COR-L47 (cell line): ENCODE measurements at places on chromosomes 2 and 18.

- DNase-seq = no peak
Observed at GRCh38 chr2:50065835-50066234, 911.5 kb upstream of the FSHR start.

DNA sequence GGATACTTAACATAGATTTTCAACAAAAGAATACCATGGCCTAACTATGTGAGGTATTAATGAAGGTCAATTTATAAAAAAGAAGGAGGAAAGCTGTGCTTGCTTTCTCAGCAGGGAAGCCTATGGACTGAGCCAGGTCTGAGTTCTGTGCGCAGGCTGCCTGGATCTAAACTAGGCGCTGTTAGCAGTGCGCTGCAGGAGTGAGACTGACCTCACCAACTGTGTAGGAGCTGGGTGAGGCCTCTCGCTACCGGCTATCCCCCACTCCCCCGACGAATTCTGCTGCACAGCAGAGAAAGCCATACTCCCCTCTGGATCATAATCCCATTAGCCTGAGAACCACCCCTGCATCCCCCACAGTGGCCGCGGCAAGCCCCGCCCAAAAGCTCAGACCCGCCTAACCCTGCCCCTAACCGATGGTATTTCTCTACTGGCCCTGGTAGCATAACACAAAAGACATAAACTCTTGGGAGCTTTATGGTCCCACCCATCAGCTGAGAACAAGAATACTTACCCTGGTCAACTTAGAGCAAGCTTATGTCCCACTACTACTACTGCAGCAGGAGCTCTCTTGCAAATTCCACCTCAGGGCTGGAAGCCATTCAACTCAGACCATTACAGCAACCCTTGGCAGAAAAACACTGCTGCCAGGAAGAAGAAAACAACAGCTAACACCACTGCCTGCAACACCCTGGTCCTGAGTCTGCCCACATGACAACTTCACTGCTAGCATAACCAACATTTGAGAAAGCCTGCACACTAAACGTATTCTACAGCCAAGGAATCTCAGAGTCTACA is 28.0 kb downstream of the SULT1C2 start:
- DNase-seq = no peak

- DNase-seq = no peak
Observed at GRCh38 chr2:195859513-195859912, 202.5 kb downstream of the SLC39A10 start.

GRCh38 chr18:73288813-73289212 is 421.0 kb upstream of the NETO1 start:
- no peak for DNase-seq

DNA sequence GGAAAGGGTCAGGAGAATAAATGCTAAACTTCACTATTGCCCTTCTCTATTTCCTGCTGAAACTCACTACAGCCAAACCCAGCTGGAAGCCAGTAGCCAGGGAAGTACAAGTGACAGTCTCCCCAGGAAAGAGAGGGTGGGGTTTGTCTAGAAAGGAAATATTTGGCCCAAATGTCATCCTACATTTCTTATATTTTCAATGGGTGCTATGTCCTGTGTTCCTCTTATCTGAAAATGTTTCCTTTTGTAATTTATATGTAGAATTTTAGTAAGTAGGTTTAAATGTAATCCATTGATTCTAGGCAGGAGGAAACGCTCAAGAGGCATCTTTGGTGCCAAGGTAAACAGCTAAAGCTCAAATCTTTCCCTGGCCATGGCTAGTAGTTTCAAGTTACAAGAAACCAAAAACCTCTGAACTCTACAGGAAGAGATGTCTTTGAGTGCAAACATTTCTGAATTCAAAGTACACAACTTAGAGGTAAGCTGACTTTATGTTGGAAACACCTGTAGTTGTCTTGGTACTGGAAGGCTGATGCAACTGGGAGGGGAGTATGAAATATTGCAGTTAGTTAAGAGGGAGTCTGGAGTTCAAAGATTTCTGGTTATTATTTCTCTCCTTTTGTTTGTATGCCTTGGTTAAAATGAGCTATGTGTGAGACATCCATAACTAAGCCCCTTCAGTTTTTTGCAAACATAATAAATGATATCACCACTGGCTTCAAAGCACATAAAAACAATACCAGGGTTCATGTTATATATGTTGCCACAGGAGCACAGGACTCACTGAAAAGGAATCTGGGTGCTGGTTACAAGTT is 356.1 kb upstream of the ZC3H15 start:
- DNase-seq = peak; percentile 80

DNA sequence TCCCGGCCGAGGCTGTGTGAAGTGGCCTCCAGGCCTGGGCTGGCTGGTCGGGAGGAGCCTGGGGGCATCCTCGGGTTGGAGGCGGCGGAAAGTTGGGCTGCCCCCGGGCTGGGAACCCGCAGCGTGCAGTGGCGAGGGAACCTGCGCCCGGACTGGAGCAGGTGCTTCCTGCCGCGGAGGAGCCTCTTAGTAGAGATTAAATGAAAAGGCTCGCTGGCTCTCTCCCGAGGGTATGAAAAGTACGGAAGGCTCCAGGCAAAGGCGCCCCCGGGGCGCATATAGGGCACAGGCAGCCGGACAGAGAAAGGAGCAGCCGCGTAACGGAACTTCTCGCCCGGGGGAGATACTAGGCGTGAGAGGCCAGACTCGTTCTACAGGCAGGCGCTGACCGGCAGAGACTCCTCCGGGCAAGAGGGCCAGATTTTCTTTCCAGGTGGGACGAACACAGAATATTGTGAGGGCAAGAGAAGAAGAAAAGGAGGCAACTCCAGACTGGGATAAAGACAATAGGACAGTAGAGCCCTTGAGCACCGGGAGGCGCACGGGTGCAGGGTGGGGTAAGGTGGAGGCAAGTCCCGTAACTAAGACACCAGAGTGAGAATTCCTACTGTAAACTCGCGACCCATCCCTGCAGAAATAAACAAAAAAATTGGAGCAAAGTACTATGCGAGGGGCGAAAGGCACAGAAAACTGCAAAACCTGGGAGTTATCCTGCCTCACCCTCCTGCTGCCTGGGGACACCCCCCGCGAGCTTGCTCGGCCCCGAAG is 816 bp downstream of the CDH2 start:
- DNase-seq = peak; percentile 57

DNA sequence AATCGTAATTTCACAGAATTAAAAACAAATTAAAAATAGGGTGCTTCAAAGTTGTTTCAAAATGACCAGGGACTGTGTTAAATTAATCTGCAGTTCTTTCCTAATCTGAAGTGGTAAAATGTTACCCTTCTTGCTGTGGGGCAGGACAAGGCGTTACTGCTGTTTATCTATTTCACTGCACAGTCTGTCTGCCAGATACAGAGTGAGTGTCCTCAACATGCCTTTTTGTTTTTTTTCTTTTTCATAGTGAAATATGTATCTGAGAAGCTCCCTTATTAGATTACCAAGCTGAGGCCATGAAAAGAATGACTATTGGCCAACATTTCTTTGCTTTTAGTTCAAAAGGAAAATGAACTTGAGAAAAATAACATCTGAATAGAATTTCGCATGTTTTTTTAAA is 38.0 kb downstream of the KCTD1 start:
- no peak for DNase-seq

GRCh38 chr2:8539743-8540551 is 141.9 kb upstream of the ID2 start:
- peak; percentile 21 for DNase-seq

DNA sequence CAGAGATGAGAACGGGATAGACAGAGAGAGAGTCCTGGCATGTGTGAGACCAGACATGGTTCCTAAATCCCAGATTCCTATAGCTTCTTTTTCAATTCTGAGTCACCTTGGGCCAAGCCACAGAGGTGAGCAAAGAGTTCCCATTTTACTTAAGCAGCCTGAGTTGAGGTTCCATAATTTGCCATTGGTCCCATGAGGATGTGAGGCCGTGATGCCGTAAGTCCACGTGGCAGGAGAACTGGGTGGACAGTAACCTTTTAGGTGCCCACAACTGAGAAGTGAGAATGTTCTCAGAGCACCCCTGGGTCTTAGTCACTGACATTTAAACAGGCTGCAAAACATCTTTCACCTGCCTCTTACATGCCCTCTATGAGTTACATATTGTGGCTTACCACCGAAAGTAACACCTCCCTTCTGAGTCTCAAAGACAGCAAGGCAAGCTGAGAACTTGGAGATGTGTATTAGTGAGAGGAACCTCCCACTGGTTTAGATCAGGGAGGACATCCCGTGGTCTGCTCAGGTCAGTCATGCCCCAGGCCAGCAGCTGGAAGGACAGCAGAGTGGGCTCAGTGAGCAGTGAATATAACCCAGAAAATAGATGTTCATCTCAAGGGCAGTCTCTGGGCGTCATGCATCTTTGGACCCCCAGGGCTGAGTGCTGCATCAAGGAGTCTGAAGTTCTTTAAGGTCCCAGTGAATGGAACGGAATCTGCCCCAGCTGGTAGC is 127.9 kb upstream of the LGALSL start:
- no peak for DNase-seq

DNA sequence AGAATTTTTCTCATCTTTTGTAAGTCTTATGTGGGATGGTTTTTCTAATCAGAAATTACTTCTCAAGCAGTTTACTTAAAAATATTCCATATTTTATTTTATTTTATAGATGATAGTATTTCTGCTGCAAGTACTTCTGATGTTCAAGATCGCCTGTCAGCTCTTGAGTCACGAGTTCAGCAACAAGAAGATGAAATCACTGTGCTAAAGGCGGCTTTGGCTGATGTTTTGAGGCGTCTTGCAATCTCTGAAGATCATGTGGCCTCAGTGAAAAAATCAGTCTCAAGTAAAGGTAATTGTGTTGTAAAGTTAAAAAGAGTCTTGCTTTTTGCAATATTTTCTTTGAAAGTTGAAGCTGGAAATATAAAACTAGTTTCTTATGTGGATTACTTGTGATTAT is 76.2 kb downstream of the EML4 start:
- DNase-seq = no peak

- DNase-seq = no peak
Observed at GRCh38 chr2:40286721-40287120, 165.2 kb downstream of the SLC8A1 start.

DNA sequence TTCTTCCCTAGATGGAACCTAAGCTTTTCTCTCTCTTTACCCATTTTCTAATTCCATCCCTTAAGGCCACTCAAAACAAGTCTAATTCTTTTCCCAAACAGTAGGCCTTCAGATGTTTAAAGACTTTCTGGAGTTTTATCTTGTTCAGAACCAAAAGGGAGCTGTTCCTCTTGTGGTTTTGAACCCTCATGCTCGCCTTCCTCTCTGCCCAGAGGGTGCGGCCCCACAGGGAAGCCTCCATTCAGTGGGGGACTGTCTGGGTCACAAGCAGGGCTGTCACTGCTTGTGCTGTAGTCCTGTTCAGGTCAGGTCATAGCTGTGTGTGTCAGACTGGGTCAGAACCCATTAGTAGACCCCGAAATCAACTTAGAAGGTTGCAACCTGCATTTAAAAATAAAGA is 56.5 kb downstream of the TET3 start:
- no peak for DNase-seq

- no peak for DNase-seq
Observed at GRCh38 chr2:217913436-217913835, 89.4 kb downstream of the TNS1 start.

DNA sequence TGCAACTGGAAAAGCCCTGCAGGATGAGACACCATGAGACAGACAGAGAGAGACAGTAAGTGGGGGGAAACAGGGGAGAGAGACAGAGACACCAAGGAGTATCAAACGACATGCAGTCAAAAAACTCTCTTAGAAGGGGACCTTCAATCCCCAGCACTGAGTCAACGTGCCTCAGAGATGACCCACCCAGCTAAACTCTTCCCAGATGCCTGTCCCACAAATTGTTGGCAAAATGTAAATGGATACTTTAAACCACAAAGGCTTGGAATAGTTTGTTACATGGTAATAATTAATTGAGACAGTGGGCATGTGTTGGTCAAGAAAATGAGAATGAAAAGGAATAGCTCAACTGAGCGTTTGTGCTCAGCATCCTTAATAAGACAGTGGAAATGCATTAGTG is 98.3 kb downstream of the GRB14 start:
- DNase-seq = no peak
